ENCODE measurements at places on chromosomes 16 and 17. TPM values are rescaled to one million over a fixed set of nuclear protein-coding genes. Genes with fewer than 3 reads are reported as not detected.

GAS2L2 gene
- total RNA-seq: 0.17 TPM

KRTAP9-4 gene
- not detected for total RNA-seq

FBXO47 gene
- not detected for total RNA-seq

ANKRD40CL gene
- total RNA-seq: not detected

PRSS53 gene
- total RNA-seq: 10.8 TPM

CTRL gene
- 5.8 TPM for total RNA-seq

IGF2BP1 gene
- total RNA-seq: 0.27 TPM

- no peaks in the 10 kb centered on the region for H3K4me1 ChIP-seq
- no peaks in the 10 kb centered on the region for H3K36me3 ChIP-seq
- H3K27me3 ChIP-seq: no peaks in the 10 kb centered on the region
- H3K27ac ChIP-seq: no peak overlapping the region
- H3K4me3 ChIP-seq: no peak overlapping the region
Measured at GRCh38 chr17:35146214-35146833, 1.3 kb upstream of the UNC45B start.

DNA sequence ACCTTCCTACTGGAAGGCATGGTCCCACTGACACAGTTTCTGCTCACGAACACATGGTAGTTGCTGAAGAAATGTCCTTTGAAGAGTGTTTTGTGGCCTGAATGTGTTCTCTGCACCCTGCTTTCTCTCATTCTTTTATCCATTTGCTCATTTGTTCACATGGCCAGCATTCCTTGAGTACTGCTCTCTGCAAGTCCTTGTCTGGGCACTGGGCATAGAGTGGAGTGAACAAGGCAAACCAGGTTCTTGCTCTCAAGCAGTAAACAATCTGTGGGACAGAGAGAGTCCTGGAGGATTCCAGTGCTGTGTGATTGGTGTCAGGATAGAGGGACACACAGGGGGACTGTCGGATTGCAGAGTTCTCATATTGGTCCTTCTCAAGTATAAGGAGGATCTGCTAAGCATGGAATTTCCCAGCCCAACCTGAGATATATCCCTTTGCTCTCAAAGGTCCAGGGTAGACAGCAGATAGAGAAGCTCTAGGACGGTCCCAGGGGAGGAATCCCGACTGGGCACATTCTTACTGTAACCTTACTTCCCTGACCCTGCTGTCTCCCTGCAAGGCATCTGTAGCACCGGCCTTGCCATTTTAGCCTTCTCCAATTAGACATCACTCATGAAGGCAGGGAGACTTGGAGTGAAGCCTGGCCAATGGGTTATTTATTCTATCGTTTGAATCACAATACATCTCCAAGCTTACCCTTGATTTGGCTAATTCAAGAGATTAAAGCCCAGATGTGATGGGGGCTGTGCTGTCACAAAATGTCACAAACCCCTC, 32.3 kb downstream of the ARL4D start:
- H3K27me3 ChIP-seq: no peaks in the 10 kb centered on the region
- H3K27ac ChIP-seq: no peak overlapping the region
- peaks cover 3% of the 10 kb centered on the region for H3K4me1 ChIP-seq
- H3K4me3 ChIP-seq: no peak overlapping the region
- no peak for DNase-seq

GRCh38 chr17:45299361-45299760, 17.5 kb downstream of the MAP3K14 start:
- no peak for DNase-seq
- H3K4me1 ChIP-seq: peaks cover 93% of the 10 kb centered on the region
- H3K27me3 ChIP-seq: no peaks in the 10 kb centered on the region
- H3K36me3 ChIP-seq: no peaks in the 10 kb centered on the region
- H3K27ac ChIP-seq: peak overlapping the region; percentile 25

- no peaks in the 10 kb centered on the region for H3K36me3 ChIP-seq
- peaks cover 11% of the 10 kb centered on the region for H3K4me1 ChIP-seq
- no peaks in the 10 kb centered on the region for H3K27me3 ChIP-seq
- H3K27ac ChIP-seq: no peak overlapping the region
- H3K4me3 ChIP-seq: no peak overlapping the region
Measured at GRCh38 chr16:15523092-15523541, 88.7 kb downstream of the BMERB1 start.

- H3K36me3 ChIP-seq: no peaks in the 10 kb centered on the region
- no peak overlapping the region for H3K4me3 ChIP-seq
- H3K27me3 ChIP-seq: peaks cover 29% of the 10 kb centered on the region
- no peak for DNase-seq
- peaks cover 6% of the 10 kb centered on the region for H3K4me1 ChIP-seq
- no peak overlapping the region for H3K27ac ChIP-seq
Measured at GRCh38 chr17:2013994-2014317, 11.2 kb downstream of the RTN4RL1 start.

GRCh38 chr17:18109935-18110485, 1.5 kb downstream of the MYO15A start:
- H3K27ac ChIP-seq: no peak overlapping the region
- no peaks in the 10 kb centered on the region for H3K4me1 ChIP-seq
- no peaks in the 10 kb centered on the region for H3K27me3 ChIP-seq
- no peaks in the 10 kb centered on the region for H3K36me3 ChIP-seq

GRCh38 chr16:48540222-48540900, 69.6 kb downstream of the N4BP1 start:
- H3K27ac ChIP-seq: no peak overlapping the region
- no peaks in the 10 kb centered on the region for H3K27me3 ChIP-seq
- no peak overlapping the region for H3K4me3 ChIP-seq
- peaks cover 19% of the 10 kb centered on the region for H3K4me1 ChIP-seq

DNA sequence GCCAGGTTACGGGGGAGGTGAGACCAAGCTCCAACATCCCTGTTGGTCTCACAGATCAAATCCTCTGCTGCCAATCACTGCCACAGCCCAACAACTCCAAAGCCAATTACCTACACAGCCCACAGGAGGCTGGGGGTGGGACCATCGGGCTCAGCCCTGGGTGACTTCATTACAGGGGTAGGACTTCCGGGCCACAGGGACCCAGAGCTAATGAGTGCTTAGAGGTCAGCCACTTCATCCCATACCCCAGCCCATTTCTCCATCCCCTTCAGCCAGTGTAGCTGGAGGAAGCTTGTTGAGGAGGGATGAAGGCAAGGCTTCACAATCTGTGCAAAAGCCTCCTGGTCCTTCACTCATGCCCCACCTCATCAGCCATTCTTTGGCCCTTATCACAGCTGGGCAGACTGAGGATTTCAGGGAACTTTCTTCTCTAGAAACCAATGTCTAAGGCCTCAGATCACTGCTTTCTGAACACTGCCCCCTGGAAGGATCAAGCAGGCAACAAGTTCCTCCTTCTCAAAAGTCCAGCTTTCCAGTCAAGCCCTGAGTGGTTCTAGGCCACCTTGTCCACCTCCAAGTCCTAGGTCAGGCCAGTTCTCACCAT, 5.8 kb downstream of the FOXN1 start:
- H3K27ac ChIP-seq: no peak overlapping the region
- no peaks in the 10 kb centered on the region for H3K4me1 ChIP-seq
- no peak overlapping the region for H3K4me3 ChIP-seq
- no peaks in the 10 kb centered on the region for H3K36me3 ChIP-seq

DNA sequence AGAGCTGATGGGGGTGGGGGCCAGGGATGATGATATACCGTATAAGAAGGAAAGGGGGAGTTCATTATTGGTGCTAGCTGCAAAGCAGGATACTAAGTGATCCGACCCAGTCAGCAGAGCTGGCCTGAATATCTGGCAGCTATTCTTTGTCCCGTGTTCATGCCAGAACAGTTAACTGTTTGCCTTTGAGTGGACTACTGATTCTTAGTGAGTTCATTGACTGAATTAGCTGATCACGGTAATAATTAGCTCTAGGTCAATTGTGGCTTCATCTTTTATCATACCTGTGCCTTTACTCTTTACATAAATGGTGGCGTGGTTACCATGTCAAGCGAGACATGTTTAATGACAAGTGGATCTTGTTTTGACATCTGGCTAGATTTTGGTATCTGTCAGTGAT, 5.3 kb downstream of the KPNB1 start:
- H3K27me3 ChIP-seq: no peaks in the 10 kb centered on the region
- H3K4me1 ChIP-seq: peaks cover 31% of the 10 kb centered on the region
- H3K36me3 ChIP-seq: peaks cover 69% of the 10 kb centered on the region

GRCh38 chr17:75743625-75744206, 21.3 kb downstream of the GALK1 start:
- no peak for DNase-seq
- no peaks in the 10 kb centered on the region for H3K27me3 ChIP-seq
- no peak overlapping the region for H3K4me3 ChIP-seq
- H3K27ac ChIP-seq: no peak overlapping the region
- peaks cover 6% of the 10 kb centered on the region for H3K4me1 ChIP-seq
- no peaks in the 10 kb centered on the region for H3K36me3 ChIP-seq

DNA sequence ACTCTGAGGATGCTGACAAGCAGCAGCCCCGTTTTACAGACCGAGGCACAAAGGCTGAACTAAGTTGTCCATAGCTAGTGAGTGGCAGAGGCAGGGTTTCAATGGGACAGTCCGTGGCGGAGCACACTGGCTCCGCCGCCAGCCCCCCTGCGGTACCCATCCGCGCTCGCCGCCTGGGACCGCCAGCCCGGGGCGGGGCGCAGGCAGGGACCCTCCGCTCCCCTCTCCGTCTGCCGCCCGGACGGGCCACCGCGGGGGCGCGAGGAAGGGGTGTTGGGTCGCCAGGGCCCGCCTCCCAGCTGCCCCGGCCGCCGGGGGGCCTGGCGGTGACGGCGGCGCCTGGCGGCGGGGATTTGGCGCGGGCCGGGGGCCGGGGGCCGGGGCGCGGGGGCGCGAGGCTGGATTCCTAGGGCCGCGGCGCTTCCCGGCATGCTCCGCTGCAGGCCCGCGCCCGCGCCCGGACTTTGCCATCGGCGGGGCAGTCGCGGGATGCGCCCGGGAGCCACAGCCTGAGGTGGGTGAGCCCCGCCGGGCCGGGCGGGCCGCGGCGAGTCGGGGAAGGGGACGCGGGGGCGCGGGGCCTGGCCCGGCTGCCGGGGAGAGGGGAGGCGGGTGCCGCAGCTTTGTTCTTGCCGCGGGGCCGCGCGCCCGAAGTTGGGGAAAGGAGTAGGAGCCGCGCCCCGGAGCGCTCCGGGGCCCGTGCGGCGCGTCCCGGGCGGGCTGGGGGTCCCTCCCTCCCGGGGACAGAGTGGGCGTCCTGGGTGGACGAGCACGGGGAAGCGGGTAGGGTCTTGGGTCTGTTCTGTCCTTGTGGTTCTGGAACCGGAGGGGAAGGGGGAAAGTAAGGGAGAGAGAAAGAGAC, at the start of gene TMEM98:
TMEM98 (plus strand) TSS at position 430 of the 862 bp plus-strand sequence. CDS start 3,376 bp downstream, outside the sequence.
- no peak for DNase-seq
- H3K36me3 ChIP-seq: no peaks in the 10 kb centered on the region
- H3K4me3 ChIP-seq: no peak within 1 kb of the TSS
- peaks cover 20% of the 10 kb centered on the region for H3K4me1 ChIP-seq
- no peak within 1 kb of the TSS for H3K27ac ChIP-seq

- H3K4me1 ChIP-seq: no peaks in the 10 kb centered on the region
- no peaks in the 10 kb centered on the region for H3K27me3 ChIP-seq
- peaks cover 19% of the 10 kb centered on the region for H3K36me3 ChIP-seq
- H3K4me3 ChIP-seq: no peak overlapping the region
- no peak for DNase-seq
Measured at GRCh38 chr16:58582971-58583765, 46.5 kb downstream of the CNOT1 start.

- no peak for DNase-seq
Measured at GRCh38 chr17:14688134-14688533, 387.3 kb downstream of the HS3ST3B1 start.

DNA sequence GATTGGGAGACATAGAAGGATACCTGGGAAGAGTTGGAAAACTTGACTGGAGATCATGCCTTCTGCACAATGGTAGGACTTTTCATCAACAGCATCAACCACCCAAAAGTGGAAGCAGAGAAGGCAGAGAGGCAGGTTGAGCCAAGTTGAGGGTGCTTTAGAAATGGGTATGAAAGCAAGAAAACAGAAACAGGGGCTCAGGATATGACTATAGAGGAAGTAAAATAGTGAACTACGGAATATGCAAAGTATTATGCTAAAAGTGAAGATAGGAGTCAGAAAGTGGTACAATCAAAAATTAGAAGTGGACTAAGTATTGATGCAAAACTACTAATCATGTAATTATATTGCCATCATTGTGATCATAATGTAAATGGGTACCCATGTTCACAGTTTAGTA, 16.1 kb upstream of the ARHGAP44 start:
- DNase-seq: peak; percentile 8
- no peak overlapping the region for H3K4me3 ChIP-seq
- H3K4me1 ChIP-seq: peaks cover 3% of the 10 kb centered on the region

GRCh38 chr16:9845661-9846361, 336.4 kb downstream of the GRIN2A start:
- no peaks in the 10 kb centered on the region for H3K27me3 ChIP-seq
- no peak for DNase-seq
- no peaks in the 10 kb centered on the region for H3K36me3 ChIP-seq

DNA sequence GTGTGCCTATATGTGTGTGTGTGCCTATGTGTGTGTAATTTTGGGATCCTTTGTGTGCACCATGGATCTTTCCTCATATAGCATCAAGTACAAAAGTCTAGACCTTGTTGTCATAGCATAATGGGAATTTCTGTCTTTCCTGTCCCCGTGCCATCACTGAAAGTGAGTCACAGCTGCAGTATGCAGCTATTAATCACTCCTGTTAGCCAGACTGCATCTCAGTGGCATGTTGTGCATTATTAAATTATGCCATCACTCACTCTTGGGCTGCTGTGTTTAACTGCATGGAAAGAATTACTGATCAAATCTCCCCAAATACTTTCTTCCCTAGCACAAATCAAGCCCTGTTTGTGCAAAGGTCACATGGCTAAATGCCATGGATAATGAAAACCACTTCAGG, 92.4 kb downstream of the CBLN1 start:
- H3K27me3 ChIP-seq: no peaks in the 10 kb centered on the region
- no peaks in the 10 kb centered on the region for H3K4me1 ChIP-seq
- H3K36me3 ChIP-seq: no peaks in the 10 kb centered on the region
- no peak overlapping the region for H3K4me3 ChIP-seq
- no peak overlapping the region for H3K27ac ChIP-seq
